ENCODE measurements at places on chromosomes 11 and 22.
A peak's percentile ranks its signal among the peaks of the same experiment; 100 is the strongest.

- peak; percentile 27 for DNase-seq
These were observed 109.3 kb downstream of the ARL14EP start for GRCh38 chr11:30432178-30432577.

DNA sequence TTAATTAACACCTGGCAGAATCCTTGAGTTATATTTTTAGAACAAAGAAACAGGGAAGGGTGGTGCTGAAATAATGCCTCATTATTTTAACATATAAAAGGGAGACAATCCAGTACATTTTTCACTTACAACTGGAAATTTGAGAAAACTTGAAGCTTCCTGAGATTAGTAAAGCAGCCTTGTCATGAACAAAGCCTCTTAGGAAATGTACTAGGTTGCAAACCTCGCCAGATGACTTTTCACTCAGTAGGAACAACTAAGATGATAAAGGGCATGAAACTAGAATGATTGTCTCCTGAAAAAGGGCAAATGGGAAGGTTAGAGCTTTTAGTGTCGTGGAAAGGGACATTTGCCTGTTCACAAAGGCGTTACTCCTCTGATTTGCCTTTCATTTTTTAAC is 289.6 kb downstream of the ETS1 start:
- DNase-seq = no peak

GRCh38 chr11:33317662-33318061 is 60.5 kb downstream of the HIPK3 start:
- DNase-seq = peak; percentile 50

DNA sequence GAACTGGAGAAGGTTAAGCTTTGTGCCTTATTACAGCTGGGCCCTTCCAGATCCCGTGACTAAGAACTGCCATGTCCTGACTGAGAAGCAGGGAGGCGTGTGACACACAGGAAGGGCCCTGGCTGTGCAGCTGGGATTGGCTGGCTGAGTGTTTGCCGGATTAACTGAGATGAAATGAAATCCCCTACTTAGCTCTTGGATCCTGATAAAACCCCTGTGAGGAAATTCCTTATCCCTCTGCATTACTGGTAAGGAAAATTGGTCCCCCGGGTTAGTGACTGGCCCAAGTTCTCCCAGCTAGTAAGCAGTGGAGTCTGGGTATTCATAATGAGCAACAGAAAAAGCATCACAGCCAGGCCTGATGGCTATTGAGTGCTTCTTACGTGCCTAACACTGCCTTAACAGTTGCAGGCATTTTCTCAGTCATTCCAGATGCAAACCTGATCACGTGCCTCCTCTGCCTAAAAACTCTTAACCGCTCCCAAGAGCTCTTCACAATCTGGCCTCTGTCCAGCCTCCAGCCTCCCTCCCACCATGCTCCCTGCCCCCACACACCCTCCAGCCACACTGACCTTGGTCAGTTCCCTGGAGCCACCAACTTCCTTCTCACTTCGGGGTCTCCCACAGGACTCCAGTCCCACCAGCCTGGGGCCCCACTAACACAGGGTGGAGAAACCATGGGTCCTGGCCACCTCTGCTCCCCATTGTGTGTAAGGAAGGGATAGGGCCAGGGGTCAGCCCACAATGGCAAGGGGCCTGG is 37.8 kb downstream of the ARRB1 start:
- peak; percentile 26 for DNase-seq

GRCh38 chr22:38176170-38176741 is 5.4 kb downstream of the PLA2G6 start:
- DNase-seq = peak; percentile 79

DNA sequence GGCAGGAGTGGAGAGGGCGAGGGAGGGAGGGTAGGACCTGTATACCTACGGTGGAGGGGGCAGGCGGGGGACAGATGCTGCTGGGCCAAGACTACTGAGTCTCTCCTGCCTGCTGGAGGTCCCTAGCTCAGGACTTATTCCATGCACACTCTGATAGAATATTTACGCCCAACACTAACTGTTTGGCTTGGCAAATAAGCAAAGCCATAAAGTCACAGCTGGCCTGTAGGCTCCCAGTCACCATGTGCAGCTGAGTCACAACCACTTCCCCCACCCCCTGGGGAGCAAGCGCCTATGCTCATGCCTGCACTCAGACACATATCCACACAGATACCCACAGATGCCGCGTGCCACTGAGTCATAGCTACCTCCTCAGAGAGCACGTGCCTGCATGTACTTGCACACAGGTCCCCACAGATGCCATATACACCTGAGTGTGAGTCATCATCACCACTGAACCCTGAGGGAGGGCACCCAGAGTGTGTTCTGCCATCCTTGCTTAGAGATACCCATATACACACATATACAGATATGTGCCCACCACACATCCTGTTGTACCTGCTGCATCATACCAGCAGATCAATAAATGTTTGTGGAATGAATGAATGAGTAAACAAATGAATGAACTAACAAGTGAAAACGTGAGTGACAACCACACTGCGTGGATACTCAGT is 95.8 kb downstream of the SWAP70 start:
- peak; percentile 100 for DNase-seq

DNA sequence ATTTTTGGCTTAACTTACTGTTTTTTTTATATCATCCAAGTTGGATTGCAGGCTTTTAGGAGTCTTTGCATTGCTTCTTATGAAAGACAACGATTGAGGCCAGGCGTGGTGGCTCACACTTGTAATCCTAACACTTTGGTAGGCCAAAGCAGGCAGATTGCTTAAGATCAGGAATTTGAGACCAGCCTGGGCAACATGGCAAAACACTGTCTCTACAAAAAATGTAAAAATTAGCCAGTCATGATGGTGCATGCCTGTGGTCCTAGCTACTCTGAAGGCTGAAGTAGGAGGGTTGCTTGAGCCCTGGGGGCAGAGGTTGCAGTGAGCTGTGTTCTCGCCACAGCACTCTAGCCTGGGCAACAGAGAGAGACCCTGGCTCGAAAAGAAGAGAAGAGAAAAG is 56.6 kb downstream of the BID start:
- DNase-seq = no peak

GRCh38 chr22:29090039-29090438 is 17.2 kb downstream of the KREMEN1 start:
- no peak for DNase-seq

- DNase-seq = no peak
These were observed 2.6 kb downstream of the ALG12 start for GRCh38 chr22:49915610-49916009.

- peak; percentile 50 for DNase-seq
These were observed 39.9 kb downstream of the CD44 start for GRCh38 chr11:35178873-35179272.

GRCh38 chr11:133999355-133999754 is 42.6 kb upstream of the IGSF9B start:
- no peak for DNase-seq

DNA sequence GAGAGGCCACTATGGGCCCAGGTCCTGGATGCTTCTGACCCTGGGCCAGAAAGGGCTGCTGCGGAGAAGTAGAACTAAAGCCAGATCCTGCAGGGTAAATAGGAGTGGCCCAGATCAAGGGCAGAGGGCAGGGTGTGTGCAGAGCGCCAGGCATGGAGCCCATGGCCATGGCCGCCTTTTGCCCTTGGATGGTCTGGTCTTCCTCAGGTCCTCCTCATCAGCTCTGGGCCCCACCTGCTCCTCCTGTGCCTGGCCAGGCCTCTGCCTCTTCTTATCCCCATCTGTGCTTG is 277.6 kb downstream of the BRD1 start:
- DNase-seq = no peak

DNA sequence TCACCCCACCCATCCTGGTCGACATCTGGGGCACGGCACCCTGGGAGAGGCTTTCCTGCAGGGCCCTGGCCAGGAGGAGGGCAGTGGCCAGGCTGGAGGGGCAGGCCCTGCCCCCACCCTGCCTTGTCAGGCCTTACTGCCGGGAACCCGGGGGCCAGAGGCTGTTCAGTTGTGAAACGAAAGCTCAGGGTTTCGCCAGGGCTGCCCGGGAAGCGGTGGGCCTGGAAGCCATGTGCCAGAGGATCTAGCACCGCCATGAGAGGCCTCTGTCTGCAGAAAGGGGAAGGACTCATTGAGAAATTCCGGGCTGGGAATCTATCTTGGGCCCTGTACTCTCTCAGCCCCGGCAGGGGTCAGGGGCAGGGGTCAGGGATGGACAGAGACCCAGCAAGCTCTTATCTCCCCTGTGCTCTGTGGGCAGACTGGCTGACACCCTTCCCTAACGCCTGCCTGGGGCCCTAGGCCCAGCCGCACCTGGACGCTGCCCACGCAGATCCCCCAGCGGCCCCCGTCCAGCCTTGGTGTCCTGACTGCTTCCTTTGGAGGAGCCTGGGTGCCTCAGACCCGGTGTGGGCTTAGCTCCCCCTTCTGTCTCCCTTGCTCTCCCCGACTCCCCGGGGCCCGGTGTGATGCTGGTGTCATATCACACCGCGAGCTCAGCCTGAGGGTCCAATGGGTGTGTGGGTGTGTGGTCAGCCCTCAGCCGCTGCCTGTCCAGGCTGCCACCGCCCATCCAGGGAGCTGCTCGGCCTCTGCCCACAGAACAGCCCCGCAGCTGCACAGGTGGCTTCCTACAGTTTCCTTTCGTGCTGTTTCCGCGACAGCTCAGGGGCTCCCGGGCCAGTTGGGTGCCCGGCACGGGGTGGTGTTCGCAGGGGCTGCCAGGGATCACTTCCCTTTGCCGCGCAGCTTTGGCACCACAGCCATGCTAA is 6.5 kb downstream of the PIM3 start:
- DNase-seq = no peak

DNA sequence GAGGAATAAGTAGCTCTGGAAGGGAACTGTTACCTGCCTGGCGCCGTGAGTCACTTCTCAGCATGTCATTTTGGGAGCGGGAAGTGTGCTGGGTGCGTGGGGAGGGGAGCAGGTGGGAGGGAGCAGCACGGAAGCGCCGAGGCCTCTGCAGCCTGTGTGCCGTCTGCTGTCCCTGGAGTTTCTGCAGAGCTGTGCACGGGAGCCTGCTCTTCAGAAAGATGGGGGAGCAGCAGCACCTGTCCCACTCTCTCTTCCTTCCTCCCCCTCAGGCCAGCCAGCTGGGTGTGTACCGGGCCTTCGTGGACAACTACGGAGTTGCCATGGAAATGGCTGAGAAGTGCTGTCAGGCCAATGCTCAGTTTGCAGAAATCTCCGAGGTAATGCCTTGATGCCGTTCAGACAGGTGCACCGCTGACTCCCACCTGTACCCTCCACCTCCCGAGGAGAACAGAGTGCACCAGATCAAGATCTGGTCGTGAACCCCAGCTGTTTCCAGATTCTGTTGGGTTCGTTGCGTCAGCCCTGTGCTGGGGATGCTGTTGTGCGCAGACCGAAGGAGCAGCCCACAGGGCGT is 87.9 kb downstream of the BCR start:
- DNase-seq = no peak

GRCh38 chr11:43289368-43289767 is 22.4 kb upstream of the API5 start:
- no peak for DNase-seq

GRCh38 chr11:118872403-118872821 is 11.3 kb upstream of the CXCR5 start:
- DNase-seq = no peak

- DNase-seq = no peak
These were observed 1222.9 kb downstream of the LRRC4C start for GRCh38 chr11:40236526-40236925.

DNA sequence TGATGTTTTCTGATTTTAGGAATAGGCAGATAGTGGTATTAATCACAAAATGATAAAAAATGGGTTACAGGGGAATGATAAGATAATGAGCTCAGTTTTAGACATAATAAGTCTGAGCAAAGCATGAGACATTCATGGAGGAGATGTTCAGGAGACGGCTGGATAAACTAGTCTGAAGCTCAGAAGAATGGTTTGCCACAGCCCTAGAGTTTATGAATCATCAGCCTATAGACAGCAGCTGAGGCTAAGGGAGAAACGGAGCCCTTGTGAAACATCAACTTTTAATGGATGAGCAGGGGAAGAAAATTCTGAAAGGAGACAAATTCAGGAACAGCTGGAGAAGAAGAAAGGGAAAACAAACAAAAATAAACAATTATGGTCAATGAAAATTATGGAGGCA is 87.2 kb downstream of the RELT start:
- peak; percentile 29 for DNase-seq

DNA sequence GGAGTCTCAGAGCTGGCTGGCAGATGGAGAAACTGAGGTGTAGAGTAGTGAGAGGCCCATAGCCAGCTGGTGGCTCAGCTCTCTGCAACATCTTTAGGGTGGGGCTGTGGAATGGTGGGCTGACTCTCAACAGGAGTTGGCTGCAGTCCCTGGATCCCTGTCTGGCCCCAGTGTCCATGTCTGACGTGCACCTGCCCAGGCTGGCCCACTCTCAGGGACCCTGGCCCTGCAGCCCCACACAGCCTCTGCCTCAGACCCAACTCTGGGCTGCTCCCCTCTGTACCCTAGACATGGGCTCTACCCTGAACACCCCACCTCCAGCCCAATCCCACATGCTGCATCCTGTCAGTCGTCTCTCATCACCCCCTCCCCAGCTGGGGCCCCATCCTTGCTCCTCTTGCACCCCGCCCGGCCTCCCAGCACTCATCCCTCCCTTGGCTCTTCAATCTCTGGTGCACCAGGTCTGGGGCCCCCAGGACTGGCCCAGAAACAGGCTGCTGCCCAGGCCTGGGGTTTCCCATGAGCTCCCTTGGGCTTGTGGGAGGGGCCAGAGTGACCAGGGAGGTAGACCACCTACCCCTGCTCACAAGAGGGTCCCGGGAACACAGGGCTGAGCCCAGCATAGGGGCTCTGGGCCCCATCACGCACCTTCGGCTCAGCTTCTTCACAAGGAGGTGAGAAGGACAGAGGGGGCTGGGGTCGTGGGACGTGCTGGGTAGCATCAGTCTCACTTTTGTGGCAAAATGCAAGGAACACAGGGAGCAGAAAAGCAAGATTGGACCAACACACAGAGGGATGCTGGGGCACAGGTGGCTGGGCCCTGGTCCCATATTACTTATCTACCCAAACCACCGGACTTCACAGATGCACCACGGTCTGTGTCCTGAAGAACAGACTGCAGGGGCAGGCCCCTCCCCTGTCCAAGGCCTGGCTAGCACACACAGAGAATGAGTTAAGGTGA is 31.5 kb downstream of the ARVCF start:
- no peak for DNase-seq

DNA sequence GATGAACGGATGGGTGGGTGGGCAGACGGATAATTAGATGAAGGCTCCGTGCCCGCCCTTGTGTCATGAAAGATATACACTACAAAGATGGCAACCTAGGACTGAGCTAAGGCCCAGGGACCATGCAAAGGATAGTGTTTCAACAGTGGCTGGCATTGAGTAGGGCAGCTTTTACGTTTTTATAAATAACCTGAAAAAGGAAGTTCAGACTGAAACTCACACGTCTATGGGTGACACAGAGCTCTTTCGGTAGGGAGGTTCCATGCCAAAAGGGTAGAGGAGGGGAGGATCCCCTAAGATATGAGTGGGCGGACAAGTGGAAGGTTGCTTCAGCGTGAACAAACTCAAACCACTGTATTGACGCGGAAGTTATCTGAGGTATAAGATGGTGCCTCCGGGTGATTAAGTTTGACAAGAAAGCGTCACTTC is 90.5 kb downstream of the UBASH3B start:
- no peak for DNase-seq

DNA sequence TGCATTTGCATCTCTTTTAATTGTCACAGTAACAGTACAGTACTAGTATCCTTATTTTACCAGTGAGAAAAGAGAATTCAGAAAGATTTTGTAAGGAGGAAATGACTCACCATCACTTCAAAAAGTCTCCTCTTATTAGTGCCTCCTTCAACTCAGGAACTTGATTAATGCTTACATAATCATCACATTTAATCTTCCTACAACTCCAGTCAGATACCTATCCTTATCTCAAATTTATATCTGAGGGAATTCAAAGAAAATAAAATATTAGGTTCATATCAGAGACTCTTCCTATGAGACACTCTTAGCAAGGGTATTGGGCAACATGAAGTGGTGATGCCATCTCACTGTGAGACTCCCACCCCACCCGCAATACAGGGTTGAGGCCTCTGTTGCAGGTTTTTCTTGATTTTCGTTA is 26.1 kb upstream of the CTSC start:
- DNase-seq = peak; percentile 57

Data from renal cortical epithelial cell (primary cell).